Hematopoietic multipotent progenitor cell treated with erythropoietin and hydrocortisone succinate and interleukin-3 and kit ligand, for 8 days (in vitro differentiated cells): ENCODE measurements at places on chromosomes 13 and 19.

- DNase-seq, result no peak
Measured at GRCh38 chr13:111952032-111952431, 114.9 kb upstream of the SOX1 start.

GRCh38 chr13:45602183-45603170 lies 13.1 kb downstream of the ERICH6B start:
- DNase-seq, result no peak

GRCh38 chr13:96743296-96744089 lies 250.8 kb downstream of the OXGR1 start:
- no peak for DNase-seq

GRCh38 chr19:41455936-41456335 lies 13.0 kb downstream of the ERICH4 start:
- no peak for DNase-seq

- DNase-seq, result no peak
Measured at GRCh38 chr13:102868366-102868936, 22.6 kb downstream of the ERCC5 start.

GRCh38 chr19:10112895-10113591 lies 1.6 kb downstream of the P2RY11 start:
- DNase-seq, result peak; percentile 63

GRCh38 chr13:43985422-43986072 lies 105.8 kb downstream of the LACC1 start:
- DNase-seq, result no peak
